NCI-H524 treated with DMSO at 0.1 percent for 48 hours (cell line): ENCODE measurements at places on chromosomes 6 and 20.

- DNase-seq = no peak
Measured at GRCh38 chr20:23245553-23246181, 104.9 kb upstream of the NXT1 start.

DNA sequence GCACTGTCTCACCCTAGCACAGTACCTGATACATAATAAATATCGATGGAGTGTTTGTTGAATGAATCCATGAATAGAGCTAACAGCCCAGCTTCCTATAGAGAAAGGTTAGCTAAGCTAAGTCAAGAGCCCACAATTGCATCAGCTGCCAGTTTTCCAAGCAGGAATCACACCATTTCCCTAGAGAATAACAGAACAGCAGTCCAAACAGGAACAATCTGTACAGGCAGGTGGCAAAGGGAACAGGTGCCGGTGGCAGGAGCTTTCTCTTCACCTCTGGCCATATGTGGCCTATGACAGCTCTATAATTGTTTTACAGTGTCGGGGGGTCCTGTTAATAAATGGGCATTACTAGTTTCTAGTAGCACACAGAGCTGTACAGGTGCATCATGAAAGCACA, 38.8 kb downstream of the ISM1 start:
- peak; percentile 77 for DNase-seq

DNA sequence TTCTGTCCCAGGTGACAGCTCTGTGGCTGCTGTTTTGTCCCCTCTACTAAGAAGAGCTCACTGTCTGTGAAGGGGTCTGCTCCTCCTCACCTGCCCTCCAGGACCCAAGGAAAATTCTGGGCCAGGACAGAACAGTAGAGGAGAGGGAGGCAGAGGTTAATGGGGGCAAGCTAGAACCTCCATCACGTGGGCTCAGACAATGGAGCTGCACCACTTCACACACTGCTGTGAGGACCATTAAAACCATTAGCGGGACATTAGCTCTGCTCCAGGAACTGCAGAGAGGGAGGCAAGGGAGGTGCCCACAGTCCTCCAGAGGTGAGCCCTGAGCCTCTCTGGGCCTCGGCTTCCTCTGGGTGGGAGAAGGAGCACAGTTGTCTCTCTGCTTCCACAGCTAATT, 78.4 kb downstream of the NOL4L start:
- no peak for DNase-seq

- no peak for DNase-seq
Measured at GRCh38 chr6:124027392-124027791, 223.7 kb downstream of the NKAIN2 start.

- no peak for DNase-seq
Measured at GRCh38 chr6:97771372-97771771, 488.4 kb upstream of the MMS22L start.
